ENCODE measurements at places on chromosomes 11 and 22.
A peak's percentile ranks its signal among the peaks of the same experiment; 100 is the strongest.

- no peak for DNase-seq
Observed at GRCh38 chr11:44633641-44634040, 68.2 kb downstream of the CD82 start.

GRCh38 chr22:36520423-36520822 is 8.5 kb downstream of the EIF3D start:
- no peak for DNase-seq

DNA sequence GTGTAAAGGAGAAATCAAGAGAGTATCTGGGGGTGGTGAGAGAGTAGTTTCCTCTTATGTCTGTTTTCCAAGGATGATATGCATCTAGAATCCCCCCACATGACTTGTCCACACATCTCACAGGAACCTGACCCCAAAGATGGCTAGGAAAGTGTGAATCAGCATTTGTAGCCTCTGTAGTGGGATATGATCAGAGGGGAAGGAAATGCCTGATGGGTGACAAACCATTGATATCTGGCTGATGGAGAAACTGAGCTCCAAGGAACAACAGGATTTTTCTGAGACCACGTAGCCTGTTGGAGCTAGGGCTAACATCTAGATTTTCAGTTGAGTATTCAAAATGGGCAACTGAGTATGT is 369.4 kb downstream of the DDX10 start:
- no peak for DNase-seq

DNA sequence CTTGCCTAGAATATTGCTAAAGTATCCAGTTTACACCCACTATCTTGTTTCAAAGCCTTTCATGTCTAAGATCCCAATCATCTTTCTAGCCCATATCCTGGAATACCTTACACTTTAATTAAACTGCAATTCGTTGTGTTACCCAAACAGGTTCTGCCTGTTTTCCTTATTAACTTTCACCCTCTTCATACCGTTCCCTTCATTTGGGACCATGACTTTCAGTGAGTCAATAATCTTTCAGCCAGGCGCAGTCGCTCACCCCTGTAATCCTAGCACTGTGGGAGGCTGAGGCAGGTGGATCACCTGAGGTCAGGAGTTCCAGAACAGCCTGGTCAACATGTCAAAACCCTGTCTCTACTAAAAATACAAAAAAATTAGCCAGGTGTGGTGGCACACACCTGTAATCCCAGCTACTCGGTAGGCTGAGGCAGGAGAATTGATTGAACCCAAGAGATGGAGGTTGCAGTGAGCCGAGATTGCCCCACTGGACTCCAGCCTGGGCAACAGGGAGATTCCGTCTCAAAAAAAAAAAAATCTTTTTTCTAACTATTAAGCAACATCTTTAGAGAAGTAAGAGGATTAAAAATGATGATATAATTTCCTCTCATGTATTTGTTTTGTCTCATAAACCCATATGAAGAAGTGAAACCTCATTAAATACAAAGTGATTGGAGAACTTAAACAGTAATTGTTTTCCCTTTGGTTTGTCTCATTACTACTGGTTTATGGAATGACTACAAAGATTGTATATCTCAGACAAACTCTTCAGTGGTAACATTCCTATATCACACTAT is 20.7 kb downstream of the DMC1 start:
- DNase-seq: no peak

DNA sequence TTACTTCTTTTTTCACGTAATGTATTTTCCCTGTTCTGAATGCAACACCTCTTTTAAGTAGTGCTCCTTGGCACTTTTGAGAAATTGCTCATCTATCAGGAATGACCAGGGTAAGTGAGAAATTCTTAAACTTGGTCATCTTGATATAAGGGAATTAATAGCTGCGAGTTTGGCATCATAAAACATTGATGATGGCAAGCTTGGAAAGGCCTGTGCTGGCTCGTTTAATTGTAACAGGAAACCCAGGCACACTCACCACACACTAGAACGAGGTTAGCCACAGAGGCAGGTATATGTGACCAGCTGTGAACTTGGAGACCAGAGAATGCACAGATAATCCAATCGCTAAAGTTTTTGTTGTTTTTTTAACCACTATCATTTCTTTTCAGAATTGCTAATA is 24.3 kb downstream of the FAM118A start:
- DNase-seq: peak; percentile 89

DNA sequence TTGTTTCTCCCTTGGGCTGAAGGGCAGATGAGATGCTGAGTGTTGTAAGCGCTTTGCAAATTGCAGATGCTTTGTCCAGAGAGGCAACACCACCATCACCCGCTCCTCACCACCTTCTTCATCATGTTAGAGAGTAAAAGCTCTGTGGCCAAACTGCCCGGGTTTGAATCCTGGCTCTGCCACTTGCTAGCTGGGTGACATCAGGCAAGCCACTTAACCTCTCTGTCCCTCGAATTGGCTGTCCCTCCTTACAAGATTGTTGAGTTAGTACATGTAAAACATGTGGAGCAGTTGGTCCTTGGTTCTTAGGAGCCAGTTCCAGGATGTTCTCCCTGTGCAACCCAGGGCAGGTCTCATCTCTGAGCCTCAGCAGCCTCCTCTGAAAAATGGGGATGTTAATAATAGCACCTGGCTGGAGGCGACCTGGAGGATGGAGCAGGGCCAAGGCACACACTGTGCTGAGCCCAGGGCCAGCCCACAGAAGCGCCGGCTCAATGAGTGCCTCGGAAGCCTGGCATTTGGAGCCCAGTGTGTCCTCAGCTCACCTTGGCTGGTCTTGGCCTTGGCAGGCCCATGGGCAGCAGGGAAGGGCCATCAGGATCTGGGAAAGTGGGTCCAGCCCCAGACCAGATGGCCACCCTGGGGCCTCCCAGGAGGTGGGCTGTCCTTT is 10.5 kb downstream of the C11orf86 start:
- DNase-seq: no peak

GRCh38 chr22:35930933-35931332 is 97.7 kb downstream of the RBFOX2 start:
- peak; percentile 28 for DNase-seq

- DNase-seq: no peak
Observed at GRCh38 chr11:48079596-48079995, 99.2 kb downstream of the PTPRJ start.

GRCh38 chr11:88620568-88621130 is 283.1 kb upstream of the CTSC start:
- DNase-seq: no peak

DNA sequence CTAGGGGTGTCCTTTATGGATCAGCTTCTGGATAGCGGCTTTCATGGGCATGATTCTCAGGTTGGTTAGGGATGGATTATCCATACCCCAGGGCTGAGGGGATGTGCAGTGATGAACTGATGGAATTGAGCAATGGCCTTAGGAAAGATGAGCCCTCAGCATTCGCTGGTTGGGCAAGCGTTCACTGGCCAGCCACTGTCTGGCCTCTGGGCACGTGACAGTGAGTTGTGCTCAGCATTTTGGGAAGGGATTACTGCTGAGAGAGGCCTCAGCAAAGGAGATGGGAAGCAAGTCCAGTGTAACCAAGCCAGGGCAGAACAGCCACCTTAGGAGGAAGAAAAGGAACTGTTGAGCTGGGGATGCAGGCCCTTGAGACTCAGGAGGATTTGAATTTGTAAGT is 17.4 kb downstream of the UBASH3B start:
- DNase-seq: no peak

DNA sequence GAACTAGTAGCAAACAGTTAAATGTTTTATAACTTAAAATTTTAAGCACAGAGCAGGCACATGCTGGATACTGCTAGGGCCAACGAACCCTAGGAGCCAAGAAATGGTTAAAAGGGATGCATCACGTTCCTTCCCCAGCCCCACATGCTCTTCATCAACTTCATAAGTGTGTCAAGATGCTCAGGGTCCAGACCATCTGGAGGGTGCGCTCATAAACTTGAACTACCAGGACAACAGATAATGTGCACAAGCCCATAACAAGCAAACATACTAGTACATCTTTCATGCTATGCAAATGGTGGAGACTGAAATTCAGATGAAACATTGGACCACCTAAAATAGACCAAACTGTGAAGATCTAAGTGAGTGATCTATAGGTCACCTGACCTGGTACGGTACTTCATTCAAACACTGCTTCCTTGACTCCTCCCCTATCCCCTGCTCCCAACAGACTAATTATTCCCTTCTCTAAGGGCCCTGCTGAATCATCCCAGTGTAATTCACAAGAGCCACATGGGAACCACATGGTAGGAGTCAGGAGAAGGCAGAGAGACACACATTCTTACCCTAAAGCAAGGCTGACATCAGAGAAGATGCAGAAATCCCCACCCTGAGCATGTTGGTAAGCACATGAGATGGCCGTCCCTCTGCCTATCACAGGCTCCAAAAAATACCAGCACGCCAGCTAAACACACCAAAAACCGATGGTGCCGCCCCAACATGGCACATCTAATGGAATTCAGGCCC is 83.9 kb downstream of the ETS1 start:
- DNase-seq: peak; percentile 98

DNA sequence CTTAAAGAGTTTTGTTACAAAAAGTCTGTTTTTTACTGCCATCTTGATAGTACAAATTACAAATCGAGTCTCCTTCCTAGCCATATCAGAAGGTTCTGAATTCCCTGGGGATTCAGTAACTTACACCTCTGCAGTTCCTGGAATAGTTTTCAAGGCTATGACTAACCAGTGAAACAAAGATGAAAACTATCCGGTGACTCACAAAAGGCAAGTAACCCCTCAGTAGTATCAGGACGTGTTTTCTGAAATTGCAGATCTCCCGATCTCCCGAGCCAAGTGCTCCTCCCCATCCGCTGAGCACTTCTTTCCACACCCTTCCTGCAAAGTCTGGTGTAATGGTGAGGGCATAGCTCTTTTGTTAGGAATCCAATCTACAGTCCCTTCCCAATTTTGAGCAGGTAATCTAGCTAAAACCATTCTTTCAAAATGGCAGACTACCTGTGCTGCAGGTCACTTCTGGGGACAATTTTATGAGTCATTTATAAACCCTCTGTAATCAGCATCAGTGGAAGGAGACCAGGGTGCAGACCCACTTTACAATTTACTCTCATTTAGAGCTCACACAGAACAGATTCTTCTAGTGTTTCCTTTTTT is 7.7 kb downstream of the E2F8 start:
- DNase-seq: peak; percentile 83

DNA sequence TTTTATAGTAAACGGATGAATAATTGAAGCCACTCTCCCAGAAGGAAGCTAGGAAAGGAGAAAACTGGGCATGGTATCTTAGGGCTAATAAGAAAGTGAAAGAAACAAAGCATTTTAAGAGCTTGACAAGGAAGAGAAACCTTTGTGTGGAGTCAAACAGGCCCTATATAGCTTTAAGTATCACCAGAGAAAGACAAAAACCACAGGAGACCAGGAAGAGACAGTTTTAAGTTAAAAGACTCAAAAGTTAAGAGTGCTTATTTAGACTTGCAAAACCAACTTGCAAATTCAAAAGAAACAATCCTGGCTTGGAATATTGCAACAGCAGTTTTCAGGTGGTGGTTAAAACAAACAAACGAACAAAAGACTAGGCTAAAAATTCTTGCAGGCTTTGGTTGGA is 3.4 kb downstream of the PAK1 start:
- DNase-seq: no peak

- no peak for DNase-seq
Observed at GRCh38 chr11:64095273-64095817, 59.6 kb downstream of the FLRT1 start.

DNA sequence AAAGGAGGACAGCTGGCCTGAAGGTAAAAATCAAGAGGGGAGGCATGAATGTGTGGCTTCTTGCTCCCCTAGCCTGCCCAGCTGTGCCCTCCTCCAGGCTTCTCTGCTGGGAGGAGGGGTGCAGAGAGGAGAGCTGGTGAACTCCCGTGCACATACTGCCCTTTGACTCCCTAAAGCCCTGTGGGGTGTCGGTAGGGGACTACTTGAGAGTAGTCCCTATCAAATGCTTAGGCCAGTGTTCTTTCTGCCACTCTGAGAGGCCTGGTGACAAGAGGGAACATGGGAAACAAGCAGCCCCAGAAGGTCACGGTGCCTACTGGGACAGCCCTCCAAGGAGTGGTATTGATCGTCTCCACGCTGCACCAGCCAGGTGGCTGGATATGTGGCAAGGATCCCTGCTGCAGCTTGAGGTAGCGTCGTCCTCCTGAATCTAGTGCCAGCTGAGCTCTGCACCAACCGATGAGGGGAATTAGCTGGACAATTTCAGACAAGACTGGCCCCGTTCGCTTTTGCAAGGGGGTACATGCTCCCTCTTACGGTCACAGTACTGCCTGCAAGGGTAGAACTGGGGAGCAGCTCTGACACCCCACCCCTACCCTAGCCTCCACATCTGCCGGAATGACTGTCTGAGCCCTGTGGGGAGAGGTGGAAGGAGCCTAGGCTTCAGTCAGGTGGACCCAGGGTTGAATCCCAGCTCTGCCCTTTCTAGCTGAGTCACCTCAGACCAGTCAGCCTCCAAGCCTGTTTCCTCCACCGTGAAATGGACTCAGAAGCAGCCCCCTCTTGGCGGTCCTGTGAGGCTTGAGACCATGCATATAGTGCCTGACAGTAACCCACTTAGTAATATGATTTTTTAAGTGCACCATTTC is 17.1 kb upstream of the C11orf96 start:
- DNase-seq: no peak

DNA sequence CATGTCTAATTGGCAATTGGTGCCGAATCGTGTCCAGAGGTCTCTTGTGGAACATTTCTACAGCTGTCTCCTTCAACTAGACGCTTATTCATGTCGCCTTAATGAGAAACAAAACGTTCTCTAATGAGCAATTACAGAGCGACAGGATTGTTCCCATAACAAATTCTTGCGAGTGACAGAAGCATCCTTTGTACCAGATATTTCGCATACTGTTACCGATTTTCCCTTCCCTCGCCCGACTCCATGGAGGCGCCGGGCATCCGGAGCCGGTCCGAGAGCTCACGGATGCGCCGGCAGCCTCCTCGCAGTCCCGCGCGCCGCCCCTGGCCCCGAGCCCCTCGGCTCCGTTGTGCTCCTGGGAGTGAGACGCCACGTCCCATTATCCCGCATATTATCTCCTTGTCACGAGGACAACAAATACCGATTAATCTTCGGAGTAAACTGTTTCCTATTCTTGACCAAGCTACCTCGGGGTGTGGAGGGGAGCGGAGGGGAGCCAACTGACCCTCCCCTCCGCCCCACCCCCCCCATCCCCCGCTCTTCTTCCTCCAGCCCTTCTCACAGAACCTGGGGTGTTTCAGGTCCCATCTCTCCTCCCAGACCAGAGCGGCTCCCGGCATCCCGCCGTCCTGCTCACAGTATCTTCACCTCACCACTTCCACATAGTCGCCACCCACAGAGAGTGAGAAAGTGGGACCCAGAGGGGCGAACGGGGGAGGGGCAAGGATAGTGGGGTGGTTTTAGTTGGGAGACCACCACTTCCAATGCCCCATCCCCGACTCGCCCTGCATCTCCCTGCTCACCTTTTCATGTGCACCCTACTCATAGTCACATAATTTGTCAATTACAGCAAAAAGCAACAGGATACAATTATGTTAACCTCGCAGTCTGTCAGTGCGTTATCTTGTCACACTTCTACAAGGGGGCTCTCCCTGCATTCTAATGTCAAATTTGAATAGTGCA is 11.4 kb downstream of the PAX6 start:
- DNase-seq: no peak

- DNase-seq: no peak
Observed at GRCh38 chr11:60981515-60981914, 10.0 kb downstream of the CD6 start.

GRCh38 chr11:818396-819128 is at the start of gene PNPLA2:
PNPLA2 (plus strand) TSS chr11:818914; CDS start chr11:819719, 805 bp downstream.
- DNase-seq: no peak
